ENCODE measurements at places on chromosomes 7 and 10. TPM values are rescaled to one million over a fixed set of nuclear protein-coding genes. Genes with fewer than 3 reads are reported as not detected.

The CNTNAP2 gene
- not detected for total RNA-seq

The SMKR1 gene
- not detected for total RNA-seq

The STRIP2 gene
- 4.3 TPM for total RNA-seq

The MUC12 gene
- total RNA-seq, result not detected

The GIMAP1 gene
- not detected for total RNA-seq

The CCDC136 gene
- total RNA-seq, result 38.7 TPM

The PRSS2 gene
- total RNA-seq, result 1.1 TPM

The FFAR4 gene
- total RNA-seq, result not detected

The NUTM2B gene
- total RNA-seq, result 0.91 TPM

The HGF gene
- not detected for total RNA-seq

The MRC1 gene
- total RNA-seq, result not detected

The ANKRD61 gene
- 0.68 TPM for total RNA-seq

The CDK1 gene
- total RNA-seq, result 164 TPM

The FKBP6 gene
- total RNA-seq, result not detected

The UMAD1 gene
- 14.5 TPM for total RNA-seq

The C7orf33 gene
- not detected for total RNA-seq

The CDH23 gene
- total RNA-seq, result 8.1 TPM

The TAS2R4 gene
- 1.2 TPM for total RNA-seq

The THSD7A gene
- total RNA-seq, result not detected

The TAS2R41 gene
- not detected for total RNA-seq

The EGFR gene
- 0.15 TPM for total RNA-seq

The PPP1R17 gene
- not detected for total RNA-seq

The MAD1L1 gene
- total RNA-seq, result 58.3 TPM

The TMEM229A gene
- total RNA-seq, result not detected

The SFTPA1 gene
- total RNA-seq, result not detected

The RPA3 gene
- total RNA-seq, result 110 TPM

The SPACDR gene
- 2.4 TPM for total RNA-seq

The HSPA12A gene
- 3.3 TPM for total RNA-seq

The CCL24 gene
- total RNA-seq, result not detected

The CALHM1 gene
- 0.18 TPM for total RNA-seq

The SPDYE2 gene
- not detected for total RNA-seq

The RPEL1 gene
- total RNA-seq, result not detected

The GNGT1 gene
- total RNA-seq, result not detected

The PARG gene
- total RNA-seq, result 46.9 TPM

The GIMAP4 gene
- total RNA-seq, result not detected

The SPDYE1 gene
- total RNA-seq, result not detected

The ADCK2 gene
- 41.1 TPM for total RNA-seq

The LIPN gene
- not detected for total RNA-seq

The EN2 gene
- not detected for total RNA-seq

The DMTF1 gene
- 197 TPM for total RNA-seq

The NOLC1 gene
- 131 TPM for total RNA-seq

The KIF5B gene
- total RNA-seq, result 81.3 TPM

The PLXNA4 gene
- not detected for total RNA-seq

The STEAP2 gene
- total RNA-seq, result not detected

The LIMK1 gene
- 59.7 TPM for total RNA-seq

The FOXI2 gene
- not detected for total RNA-seq

The NAT16 gene
- not detected for total RNA-seq

The ZEB1 gene
- 41.9 TPM for total RNA-seq

The PTPRN2 gene
- 0.35 TPM for total RNA-seq

The CNNM2 gene
- total RNA-seq, result 6.6 TPM

The PKD2L1 gene
- total RNA-seq, result not detected

The WEE2 gene
- not detected for total RNA-seq

The LGI1 gene
- not detected for total RNA-seq

The OPN1SW gene
- not detected for total RNA-seq

The POM121C gene
- total RNA-seq, result 101 TPM

The EBF3 gene
- not detected for total RNA-seq

The RBP3 gene
- total RNA-seq, result not detected

The MEOX2 gene
- not detected for total RNA-seq

All from OCI-LY7 (cell line).